ENCODE measurements at places on chromosomes 13 and 19.

DNA sequence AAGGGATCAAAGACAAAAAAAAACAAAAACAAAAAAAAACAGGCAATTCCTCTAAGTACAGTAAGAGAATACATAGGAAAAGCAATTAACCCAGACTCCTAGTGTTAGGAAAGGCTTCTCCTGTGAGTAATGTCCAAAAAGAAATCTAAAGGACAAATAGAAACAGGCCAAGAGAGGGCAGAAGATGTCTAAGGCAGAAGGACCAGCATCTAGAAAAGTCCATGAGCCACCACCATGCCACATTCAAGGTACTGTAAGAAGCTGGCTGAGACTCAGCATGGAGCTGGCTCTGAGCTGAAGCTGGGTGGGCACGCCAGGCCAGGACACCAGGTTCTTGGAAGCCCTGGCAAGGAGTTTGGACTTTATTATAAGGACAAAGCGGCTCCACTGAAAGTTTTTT, 118.1 kb upstream of the FRY start:
- no peak for DNase-seq

DNA sequence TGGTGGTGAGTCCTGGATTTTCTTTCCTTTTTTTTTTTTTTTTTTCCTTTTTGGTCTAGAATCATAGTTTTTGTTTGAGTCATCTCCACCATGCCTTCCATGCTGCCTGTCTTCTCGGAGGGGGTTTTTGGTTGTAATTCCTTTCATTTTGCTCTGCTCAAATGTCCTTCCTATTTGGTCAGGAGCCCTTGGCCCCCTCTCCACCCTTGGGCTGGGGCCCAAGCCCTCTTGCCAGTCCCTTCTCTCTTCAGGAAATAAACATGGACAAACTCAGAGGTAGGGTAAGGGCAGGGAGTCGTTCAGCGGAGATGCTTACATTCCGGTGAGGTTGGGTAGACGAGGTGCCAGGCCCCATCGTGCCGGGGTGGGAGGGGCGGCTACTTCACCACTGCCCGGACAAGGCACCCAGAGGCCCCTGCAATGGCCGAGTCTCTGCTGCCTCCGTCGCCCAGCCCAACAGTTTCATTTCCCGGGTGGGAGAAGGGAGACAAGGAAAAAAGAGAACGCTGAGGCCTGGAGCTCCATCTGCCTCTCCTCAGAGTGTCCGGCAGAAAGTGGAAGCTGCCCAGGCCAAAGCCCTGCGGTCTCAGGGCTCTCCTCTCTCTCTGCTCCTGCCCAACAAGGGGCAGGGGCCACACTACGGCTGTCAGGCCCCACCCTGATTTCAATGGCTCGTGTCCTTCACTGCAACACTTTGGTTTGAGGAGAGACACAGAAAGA, 12.7 kb downstream of the ZNF574 start:
- DNase-seq, result peak; percentile 34

GRCh38 chr19:52020506-52020905, 7.7 kb downstream of the ZNF614 start:
- DNase-seq, result no peak

- DNase-seq, result no peak
These were observed 53.5 kb downstream of the KATNAL1 start for GRCh38 chr13:30253830-30254229.

- no peak for DNase-seq
These were observed 15.9 kb downstream of the CBY2 start for GRCh38 chr13:45718063-45718462.

- DNase-seq, result no peak
These were observed 50.7 kb downstream of the ZNF723 start for GRCh38 chr19:22882797-22883196.

DNA sequence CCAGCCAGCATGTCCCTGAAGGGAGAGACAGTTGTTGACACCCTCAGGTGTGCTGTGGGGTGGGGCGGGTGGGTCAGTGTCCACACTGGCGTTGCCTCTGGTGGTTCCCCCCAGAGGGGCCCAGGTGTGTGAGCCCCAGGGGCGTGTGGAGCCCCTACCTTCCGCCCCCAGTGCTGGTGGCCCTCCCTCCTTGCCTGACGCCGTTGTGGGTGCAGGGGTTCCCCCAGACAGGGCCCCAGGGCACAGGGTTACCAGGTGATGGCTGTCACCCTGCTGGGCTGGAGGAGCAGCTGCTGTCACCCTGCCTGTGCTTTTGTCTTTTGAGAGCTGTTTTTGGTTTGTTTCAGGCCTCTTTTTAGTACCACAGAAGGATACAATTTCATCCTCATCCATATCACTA, 27.2 kb downstream of the ATP4B start:
- no peak for DNase-seq

DNA sequence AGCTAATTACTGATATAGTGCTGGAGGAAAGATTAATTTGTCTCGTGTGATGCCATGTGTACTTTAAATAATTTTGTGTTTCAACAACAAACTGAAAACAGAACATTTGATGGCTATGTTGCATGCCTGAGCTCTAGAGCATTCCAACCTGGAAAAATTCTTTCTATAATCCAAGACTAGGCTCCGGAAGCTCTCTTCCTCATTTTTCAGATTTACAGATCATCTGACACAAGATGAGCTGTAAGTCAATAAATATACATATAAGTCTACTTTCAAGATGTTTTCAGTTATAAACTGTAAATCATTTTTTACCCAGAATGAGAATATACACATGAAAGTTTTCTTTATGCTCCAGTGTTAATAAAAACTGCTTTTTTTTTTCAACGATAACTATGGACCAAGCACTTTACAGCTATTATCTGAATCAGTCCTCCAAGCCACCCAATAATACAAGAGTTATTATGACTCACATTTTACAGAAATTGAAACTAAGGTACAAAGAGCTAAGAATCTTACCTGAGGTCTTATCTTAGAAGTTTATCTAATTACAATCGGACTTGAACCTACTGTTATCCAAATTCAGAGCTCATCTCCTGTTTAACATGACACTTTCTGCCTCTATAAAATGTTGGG, 6.4 kb upstream of the FOXO1 start:
- DNase-seq, result no peak
